Left forelimb (tissue), 1 donor: ENCODE measurements at places on chromosomes 16 and 17.
A peak's percentile ranks its signal among the peaks of the same experiment; 100 is the strongest.

DNA sequence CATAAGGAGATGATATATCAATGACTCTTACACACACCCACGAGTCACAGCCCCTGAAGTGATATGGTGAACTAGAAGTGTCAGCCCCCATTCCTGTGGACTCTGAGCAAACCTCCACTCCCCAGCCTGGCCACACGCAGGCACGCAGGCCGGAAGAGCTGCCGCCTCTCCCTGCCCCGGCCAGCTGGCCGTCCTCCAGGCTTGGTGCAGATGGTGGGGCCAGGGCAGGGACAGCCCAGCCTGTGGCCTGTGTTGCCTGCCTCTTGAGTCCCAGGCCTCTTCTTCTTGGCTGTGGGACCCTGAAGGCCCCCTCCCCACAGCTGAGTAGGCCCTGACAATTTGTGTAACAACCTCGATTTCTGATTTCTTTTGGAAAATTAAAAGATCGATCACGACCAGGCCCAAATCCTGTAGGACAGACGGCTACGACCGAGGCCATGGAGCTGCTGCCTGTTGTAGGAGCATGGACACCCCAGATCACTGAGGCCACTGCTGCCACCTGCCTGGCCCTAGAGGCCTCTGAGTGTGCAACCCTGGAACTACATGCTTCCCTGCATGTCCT lies 10.0 kb upstream of the MPRIP start:
- DNase-seq: no peak

GRCh38 chr17:40909351-40909750 lies 24.3 kb upstream of the KRT20 start:
- peak; percentile 84 for DNase-seq

DNA sequence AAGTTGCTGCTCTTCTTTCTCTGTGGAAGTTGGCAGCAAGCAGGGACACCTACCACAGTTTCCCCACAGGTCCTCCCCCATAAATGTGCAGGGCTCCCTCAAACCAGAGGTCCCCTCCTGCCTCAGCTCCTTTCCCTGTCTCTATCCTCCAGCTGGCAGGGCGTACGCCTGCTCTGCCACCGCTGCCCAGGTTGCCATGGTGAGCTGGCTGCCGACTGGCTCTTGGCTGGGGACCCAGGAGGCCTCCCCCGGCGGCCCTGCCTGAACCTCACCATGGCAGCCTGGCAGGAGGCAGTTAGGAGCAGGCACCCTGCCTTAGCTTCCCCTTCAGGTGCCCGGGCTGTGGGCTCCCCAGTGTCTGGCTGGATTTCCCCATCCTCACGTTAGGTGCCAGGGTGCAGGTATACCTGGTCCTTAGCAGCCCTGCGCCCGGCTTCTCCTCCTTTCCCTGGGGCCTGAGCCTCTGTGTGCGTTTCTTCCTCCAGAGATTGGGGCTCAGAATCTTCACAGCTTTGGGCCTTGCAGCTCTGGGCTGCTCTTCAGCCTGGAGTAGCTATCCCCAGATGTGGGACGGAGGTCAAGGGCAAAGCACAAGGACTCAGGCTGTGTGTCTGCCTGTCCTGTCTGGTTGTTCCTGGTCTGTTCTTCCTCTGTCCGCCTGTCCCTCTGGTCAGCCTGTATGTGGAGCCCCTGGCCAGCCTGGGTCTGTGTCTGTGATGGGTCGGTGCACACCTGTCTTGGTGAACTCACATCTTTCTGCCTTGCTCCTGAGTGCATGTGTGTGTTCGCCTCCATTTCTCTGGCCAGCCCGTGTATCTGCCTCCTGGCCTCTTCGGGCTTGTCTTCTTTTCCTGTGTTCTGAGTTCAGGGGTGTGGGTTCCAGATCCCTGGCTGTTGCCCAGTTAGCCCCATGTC lies 15.7 kb downstream of the GJD3 start:
- no peak for DNase-seq

- peak; percentile 76 for DNase-seq
Measured at GRCh38 chr16:77675464-77676324, 46.6 kb upstream of the NUDT7 start.

- DNase-seq: peak; percentile 87
Measured at GRCh38 chr16:16021988-16022682, 72.7 kb downstream of the ABCC1 start.

- no peak for DNase-seq
Measured at GRCh38 chr16:30637944-30638343, 12.8 kb upstream of the PRR14 start.

- DNase-seq: no peak
Measured at GRCh38 chr16:29729116-29729521, 16.7 kb downstream of the C16orf54 start.

DNA sequence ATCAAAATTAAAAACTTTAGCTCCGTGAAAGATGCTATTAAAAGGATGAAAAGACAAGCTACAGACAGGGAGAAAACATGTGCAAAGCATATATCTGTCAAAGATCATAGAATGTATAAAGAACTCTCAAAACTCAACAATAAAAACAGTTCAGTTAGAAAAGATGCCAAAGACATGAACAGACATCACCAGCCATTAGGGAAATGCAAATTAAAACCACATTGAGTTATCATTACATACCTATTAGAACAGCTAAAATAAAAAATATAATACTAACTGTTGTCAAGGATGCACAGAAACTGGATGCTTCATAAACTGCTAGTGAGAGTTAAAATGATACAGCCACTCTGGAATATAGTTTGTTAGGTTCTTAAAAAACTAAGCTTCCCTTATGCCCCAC lies 58.8 kb downstream of the NFATC3 start:
- no peak for DNase-seq

- DNase-seq: no peak
Measured at GRCh38 chr16:1972490-1972877, 631 bp downstream of the TBL3 start.

DNA sequence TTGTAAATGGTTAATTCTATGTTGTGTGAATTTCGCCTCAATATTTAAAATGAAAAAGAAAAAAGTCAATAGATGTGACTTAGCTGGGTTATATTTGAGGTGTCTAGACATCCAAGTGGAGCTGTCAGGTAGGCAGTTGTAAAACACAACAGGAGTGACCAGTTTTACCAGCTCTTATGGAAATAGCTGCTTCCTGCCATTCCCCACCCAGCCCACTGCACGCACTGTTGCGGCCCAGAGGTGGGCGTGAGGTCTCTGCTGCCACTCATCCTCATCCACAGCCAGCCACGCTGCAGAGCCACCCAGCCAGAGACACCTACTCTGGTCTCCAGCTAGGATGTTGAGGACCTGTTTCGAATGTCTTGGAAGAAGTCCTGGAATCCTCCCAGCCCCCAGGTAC lies 3.4 kb upstream of the CARD14 start:
- no peak for DNase-seq
